Left kidney (tissue), 8 donors: ENCODE measurements at places on chromosomes 12 and 14.

GRCh38 chr12:49013428-49013827, 5.1 kb downstream of the PRKAG1 start:
- no peak for DNase-seq

GRCh38 chr14:106679776-106680175, 1153.4 kb downstream of the TMEM121 start:
- DNase-seq, result no peak

DNA sequence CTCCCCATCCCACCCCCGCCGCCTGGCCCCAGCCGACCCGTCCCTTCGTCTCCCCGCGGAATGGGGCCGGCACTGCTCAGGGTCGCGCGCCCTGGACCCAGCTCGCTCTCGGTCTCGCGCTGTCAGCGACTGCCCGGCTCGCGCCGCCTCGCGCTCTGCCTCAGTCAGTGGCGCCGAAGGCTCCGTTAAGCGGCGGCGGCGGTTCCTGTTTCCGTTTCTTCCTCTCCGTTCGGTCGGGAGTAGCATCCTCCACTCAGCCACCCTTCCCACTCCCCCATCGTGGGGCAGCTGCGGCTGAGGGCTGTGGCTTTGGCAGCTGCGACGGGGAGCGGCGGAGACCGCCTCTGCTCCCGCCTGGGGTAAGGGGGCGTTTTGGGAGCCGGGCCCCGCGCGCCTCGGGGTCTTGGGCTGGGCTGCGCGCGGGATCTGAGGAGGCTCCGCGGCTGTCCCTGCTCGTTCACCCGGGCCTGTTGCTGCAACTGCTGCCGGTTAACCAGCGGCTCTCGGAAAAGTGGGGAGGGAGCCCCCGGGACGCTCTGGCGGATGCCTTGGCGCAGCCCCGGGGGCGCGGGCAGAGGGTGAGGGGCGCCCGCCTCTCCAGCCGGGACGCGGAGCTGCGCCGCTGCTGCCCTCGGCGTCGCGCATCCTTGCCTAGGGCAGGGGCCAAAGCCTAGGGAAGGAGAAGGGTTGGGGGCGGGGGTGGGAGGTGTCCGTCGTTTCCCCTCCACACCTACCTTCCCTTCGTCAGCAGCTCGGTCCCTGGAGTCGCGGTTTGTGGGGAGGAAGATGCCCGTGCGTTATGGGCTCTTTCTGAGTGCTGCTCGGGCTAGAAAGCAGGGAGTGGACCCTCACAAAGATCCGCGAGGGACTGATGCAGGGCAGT, 567 bp downstream of the FUT8 start:
- peak; percentile 57 for DNase-seq

GRCh38 chr12:72369423-72369959, 97.3 kb downstream of the TRHDE start:
- no peak for DNase-seq

- no peak for DNase-seq
Measured at GRCh38 chr12:119147847-119148448, 30.8 kb upstream of the HSPB8 start.

DNA sequence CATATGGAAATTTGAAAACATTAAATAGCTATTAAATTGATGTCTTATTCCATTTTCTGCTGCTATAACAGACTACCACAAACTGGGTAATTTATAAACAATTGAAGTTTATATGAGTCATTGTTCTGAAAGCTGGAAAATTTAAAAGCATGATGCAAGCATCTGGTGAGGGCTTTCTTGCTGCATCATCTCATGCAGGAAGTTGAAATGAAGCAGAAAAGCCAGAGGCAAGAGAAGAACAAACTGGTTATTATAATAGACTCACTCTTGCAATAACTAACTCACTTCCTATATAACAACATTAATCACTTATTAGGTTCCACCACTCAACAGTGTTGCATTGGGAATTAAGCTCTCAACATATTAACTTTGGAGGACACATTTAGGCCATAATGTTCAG, 1277.4 kb downstream of the LRFN5 start:
- peak; percentile 14 for DNase-seq

- no peak for DNase-seq
Measured at GRCh38 chr14:98899441-98899840, 372.6 kb downstream of the BCL11B start.

- no peak for DNase-seq
Measured at GRCh38 chr12:53782093-53782703, 30.4 kb upstream of the CISTR start.

- no peak for DNase-seq
Measured at GRCh38 chr14:101005447-101005846, 101.9 kb upstream of the RTL1 start.

- no peak for DNase-seq
Measured at GRCh38 chr14:92693998-92694795, 54.2 kb downstream of the LGMN start.

DNA sequence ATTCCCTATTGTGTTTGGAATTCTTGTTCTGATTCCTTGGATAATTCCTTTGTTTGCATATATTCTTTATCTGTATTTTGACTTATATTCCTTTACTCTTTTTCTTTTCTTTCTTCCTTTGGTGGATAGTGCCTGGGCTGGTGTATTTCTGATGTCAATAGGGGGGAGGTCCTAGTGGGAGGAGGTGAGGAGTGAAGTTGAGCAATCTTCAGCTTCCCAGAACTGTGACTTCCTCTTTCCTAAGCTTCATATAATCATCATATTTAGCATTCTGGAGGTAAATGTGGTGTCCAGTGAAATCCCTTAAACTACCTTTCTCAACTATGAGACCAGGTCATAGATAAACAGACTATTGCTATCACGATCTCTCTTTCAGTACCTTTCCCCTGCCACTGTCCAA, 29.6 kb upstream of the TBPL2 start:
- no peak for DNase-seq

DNA sequence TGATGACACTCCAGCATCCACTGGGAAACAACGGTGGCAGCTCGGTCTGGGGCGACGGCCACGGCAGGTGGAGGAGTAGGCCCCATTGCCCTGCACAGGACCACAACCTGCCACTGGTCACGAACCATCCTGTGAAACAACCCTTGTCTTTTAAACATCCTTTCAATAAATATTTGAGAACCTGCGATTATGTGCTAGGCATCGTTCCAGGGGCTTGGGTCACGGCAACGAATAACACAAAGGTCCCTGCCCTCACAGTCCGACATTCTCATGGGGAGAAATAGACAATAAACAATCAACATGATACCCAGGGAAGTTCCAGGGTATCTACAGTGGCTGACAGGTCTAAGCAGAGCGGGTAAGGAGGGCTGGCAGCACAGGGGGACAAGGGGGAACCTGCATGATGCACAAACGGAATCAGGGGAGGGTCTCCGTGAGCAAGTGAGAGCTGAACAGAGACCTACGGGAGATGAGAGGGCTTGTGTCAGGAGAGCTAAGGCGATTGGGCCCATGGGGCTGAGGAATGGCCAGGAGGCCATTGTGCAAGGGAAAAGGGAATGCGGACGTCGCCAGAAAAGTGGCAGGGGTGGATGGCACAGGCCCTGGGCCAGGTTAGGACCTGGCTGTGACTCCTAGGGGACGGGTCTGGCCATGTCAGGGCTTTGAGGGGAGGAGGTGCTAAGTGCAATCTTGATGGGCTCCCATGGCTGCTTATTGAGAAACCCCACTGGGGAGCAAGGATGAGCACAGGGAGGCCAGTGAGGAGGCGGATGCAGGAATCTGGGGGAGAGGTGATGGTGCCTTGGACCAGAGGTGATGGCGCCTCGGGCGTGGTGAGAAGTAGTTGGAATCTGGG, 9.7 kb downstream of the SCARB1 start:
- no peak for DNase-seq

DNA sequence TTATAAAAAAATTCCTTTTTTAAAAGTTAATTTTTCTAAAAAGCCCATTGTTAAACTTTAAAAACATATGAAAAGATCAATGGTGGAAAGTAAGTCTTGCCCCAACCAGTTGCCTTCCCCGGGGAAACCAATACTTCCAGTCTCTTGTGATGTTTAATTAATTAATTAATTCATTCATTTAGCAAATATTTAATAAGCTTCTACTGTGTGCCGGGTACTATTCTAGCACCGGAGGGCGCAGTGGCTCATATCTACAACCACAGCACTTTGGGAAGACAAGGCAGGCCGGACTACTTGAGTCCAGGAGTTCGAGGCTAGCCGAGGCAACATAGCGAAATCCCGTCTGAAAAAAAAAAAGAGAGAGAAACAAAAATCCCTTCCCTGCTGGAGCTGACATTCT, 87.4 kb downstream of the HECTD4 start:
- no peak for DNase-seq

DNA sequence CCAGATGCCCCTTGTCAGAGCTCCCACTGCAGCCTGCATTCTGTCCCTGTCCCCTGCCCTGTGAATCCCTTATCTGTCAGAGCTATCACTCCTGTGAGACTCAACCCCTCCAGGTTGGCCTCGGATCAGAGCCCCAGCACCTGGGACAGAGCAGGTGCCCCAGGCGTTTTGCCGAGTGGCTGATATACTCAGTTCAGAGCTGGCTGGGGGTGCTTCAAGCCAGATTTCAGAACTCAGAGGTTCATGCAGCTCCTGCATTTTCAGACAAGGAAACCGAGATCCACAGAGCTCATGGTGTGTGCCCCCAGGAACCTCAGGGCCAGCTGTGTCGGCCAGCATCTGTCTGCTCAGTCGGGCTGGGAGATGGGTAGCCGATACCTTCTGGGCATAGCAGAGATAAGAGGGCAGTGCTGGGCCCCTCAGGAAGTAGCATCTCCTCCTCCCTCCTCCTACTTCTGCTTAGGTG, 228.0 kb upstream of the RTL1 start:
- DNase-seq, result no peak
